Hypothalamus (tissue), 51 donors: ENCODE measurements at places on chromosomes 5 and 9.
A peak's percentile ranks its signal among the peaks of the same experiment; 100 is the strongest.

GRCh38 chr5:57299986-57300385 lies 126.1 kb downstream of the GPBP1 start:
- DNase-seq, result no peak

- DNase-seq, result peak; percentile 12
Observed at GRCh38 chr5:150289551-150290390, at the start of gene CAMK2A. TSS of gene CAMK2A (minus strand) at chr5:150289773. CDS start at chr5:150289625, 148 bp downstream.

DNA sequence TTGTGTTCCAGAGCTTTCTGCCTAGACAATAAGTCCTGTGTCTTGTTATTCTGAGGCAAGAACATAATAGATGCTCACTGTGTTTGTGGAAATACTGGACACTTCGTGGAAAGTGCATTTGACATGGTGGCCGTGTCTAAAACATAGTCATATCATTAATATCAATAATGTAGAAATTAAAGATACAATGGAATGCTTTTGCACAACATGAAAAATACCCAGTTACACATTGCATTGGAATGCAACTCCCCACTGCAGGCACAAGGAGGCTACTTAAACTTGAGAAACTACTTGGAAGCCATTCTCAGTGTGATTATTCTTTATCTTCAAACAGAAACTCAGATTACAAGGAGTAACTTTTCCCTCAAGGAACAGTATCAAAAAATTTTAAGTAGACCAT lies 145.3 kb upstream of the ZNF462 start:
- no peak for DNase-seq

- DNase-seq, result no peak
Observed at GRCh38 chr5:134600600-134600999, 32.0 kb downstream of the SAR1B start.

DNA sequence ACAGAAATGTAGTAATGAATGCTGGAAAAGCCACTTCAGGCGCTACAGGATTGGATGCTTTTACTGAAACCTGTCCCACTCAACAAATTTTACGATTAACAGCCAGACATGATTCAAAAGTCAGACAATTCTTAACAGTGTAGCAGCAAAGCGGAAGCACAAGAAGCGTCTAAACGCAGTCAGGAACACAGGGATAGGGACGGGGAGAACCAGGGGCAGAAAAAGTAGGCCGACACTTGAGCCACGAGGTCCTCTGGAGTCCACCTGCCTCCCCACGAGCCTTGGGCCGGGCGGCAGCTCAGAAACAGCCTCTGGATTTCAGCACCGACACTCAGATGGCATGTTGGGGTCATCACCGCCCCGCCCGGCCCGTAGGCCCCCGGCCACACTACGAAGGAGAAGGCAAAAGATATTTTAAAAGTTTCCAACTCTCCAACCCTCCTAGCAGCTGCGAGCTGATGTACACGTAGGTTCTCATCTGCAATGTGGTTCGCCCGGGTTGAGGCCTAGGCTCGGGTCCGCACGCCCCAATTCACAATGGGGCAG lies 615 bp downstream of the RACK1 start:
- no peak for DNase-seq

- no peak for DNase-seq
Observed at GRCh38 chr5:35162848-35163709, 67.2 kb downstream of the PRLR start.

- no peak for DNase-seq
Observed at GRCh38 chr5:157820593-157821252, 38.2 kb downstream of the CLINT1 start.

DNA sequence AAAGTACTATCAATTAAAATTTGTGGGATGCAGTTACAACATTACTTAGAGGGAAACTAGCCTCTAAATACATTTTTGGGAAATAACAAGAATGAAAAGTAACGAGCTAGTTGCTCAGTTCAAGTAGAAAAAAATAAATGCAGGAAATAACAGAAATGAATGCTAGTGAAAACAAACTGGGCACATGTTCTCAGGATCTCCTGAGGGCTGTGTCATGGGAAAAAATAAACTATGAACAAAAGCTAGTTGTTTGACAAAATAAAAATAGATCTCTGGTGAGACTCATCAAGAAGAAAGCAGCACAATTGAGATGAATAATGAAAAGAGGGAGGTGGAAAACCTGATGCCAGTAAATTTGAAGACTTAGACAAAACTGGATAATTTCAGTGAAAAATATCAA lies 16.3 kb downstream of the IDNK start:
- no peak for DNase-seq

- no peak for DNase-seq
Observed at GRCh38 chr5:56011835-56012234, 17.1 kb upstream of the IL6ST start.
